Colonic mucosa (tissue), 4 donors: ENCODE measurements at places on chromosomes 2 and 18. TPM values are rescaled to one million over a fixed set of nuclear protein-coding genes. Genes with fewer than 3 reads are reported as not detected.

- H3K4me1 ChIP-seq = no peaks in the 10 kb centered on the region
- no peaks in the 10 kb centered on the region for H3K27me3 ChIP-seq
- no peaks in the 10 kb centered on the region for H3K36me3 ChIP-seq
- H3K27ac ChIP-seq = no peak overlapping the region
- no peak overlapping the region for H3K4me3 ChIP-seq
Observed at GRCh38 chr18:13280070-13280795, 61.7 kb downstream of the LDLRAD4 start.

- H3K27ac ChIP-seq = no peak overlapping the region
- no peaks in the 10 kb centered on the region for H3K4me1 ChIP-seq
- DNase-seq = no peak
- H3K36me3 ChIP-seq = no peaks in the 10 kb centered on the region
- no peaks in the 10 kb centered on the region for H3K27me3 ChIP-seq
Observed at GRCh38 chr2:209900638-209901037, 101.8 kb upstream of the RPE start.

DNA sequence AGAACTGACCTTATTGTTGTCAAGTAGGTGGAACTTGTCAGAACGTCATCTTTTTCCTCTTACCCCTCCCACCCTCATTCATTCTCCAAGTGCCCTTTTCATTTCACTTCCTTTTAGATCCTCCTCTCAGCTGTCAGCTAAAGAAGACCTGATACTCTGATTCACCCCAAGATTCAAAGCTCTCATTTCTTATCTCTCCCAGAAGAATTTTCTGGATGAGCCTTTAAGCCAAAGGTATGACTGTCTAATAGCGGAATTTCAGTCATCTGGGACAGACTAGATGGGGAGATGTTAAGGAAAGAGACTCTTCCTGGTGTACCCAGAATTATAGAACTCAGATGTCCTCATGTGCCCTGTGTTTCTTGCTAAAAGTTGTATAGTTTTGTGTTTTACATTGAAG is 53.9 kb downstream of the TCF7L1 start:
- no peaks in the 10 kb centered on the region for H3K27me3 ChIP-seq
- DNase-seq = no peak
- H3K4me3 ChIP-seq = no peak overlapping the region
- H3K27ac ChIP-seq = no peak overlapping the region
- no peaks in the 10 kb centered on the region for H3K36me3 ChIP-seq

DNA sequence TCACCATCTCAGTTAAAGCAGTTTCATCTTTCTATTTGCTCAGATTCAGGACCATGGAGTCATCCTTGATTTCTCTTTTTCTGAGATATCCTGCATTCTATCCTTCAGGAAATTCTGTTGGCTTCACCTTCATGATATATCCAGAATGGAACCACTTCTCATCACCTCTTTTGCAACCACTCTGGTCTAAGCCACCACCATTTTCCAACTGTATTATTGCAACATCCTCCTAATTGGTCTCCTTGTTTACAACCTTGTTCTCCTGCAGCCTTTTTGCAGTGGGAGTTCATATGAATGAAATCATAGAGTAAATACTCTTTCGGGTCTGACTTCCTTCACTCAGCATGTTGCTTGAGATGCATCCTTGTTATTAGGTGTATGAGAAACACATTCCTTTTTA is 3.4 kb upstream of the EFEMP1 start:
- no peak overlapping the region for H3K27ac ChIP-seq
- H3K4me3 ChIP-seq = no peak overlapping the region
- no peak for DNase-seq

- no peaks in the 10 kb centered on the region for H3K4me1 ChIP-seq
- no peaks in the 10 kb centered on the region for H3K27me3 ChIP-seq
Observed at GRCh38 chr18:43277164-43277600, at the start of gene SYT4. TSS of gene SYT4 (minus strand) at chr18:43277490. CDS start at chr18:43277281, 209 bp downstream.

DNA sequence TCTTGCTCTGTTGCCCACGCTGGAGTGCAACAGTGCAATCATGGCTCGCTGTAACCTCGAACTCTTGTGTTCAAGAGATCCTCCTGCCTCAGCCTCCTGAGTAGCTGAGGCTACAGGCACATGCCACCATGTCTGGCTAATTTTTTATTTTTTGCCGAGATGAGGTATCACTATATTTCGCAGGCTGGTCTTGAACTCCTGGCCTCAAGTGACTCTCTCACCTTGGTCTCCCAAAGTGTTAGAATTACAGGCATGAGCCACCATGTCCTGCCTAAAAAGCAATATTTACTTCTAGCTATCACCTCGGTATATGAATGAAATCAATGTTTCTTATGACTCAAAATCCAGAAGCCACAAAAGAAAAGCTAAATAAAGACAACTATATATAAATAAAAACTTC is 2.2 kb downstream of the BUB1 start:
- no peaks in the 10 kb centered on the region for H3K27me3 ChIP-seq
- no peak for DNase-seq
- no peak overlapping the region for H3K27ac ChIP-seq

GRCh38 chr2:102159295-102159694 is 16.7 kb downstream of the IL1R1 start:
- no peak for DNase-seq
- no peaks in the 10 kb centered on the region for H3K27me3 ChIP-seq
- H3K4me3 ChIP-seq = no peak overlapping the region
- no peaks in the 10 kb centered on the region for H3K4me1 ChIP-seq
- H3K36me3 ChIP-seq = no peaks in the 10 kb centered on the region
- no peak overlapping the region for H3K27ac ChIP-seq

- H3K4me1 ChIP-seq = peaks cover 6% of the 10 kb centered on the region
- no peak overlapping the region for H3K4me3 ChIP-seq
- H3K27ac ChIP-seq = peak overlapping the region; percentile 21
- H3K27me3 ChIP-seq = no peaks in the 10 kb centered on the region
- peak; percentile 55 for DNase-seq
- H3K36me3 ChIP-seq = no peaks in the 10 kb centered on the region
Observed at GRCh38 chr2:231380307-231380706, 15.2 kb upstream of the B3GNT7 start.

The NBAS gene
- 34.4 TPM for total RNA-seq

The COBLL1 gene
- 20.7 TPM for total RNA-seq

The RBM44 gene
- 0.35 TPM for total RNA-seq

The DSG2 gene
- total RNA-seq = 308 TPM

The RFX8 gene
- total RNA-seq = not detected

The SLC9A2 gene
- total RNA-seq = 76.2 TPM
